HT1080 (cell line): ENCODE measurements at places on chromosomes 6 and 20. TPM values are rescaled to one million over a fixed set of nuclear protein-coding genes. Genes with fewer than 3 reads are reported as not detected.
A peak's percentile ranks its signal among the peaks of the same experiment; 100 is the strongest.

MKKS gene
- 8.6 and 14.8 TPM in 2 replicates for total RNA-seq

DNA sequence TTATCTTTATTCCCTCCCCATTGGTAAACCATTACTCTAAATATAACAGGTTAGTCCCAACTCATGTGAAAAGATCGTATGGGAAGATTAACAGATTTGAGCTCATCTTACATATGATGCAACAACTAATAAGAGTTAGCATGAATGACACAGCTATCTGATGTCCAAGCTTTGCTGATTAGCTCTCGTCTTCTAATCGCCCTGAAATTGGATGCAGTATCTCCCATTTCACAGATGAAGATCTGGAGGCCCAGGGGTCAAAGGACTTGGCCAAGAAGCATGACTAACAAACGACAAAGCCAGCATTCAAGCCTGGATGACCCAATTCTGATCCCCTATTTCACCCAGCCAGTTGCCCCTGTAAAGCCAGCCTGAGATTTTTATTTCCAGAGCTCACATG is 8.4 kb upstream of the BMP7 start:
- no peak for DNase-seq

- peak; percentile 97 for DNase-seq
These were observed 79.8 kb downstream of the KIF13A start for GRCh38 chr6:17907406-17908229.

NFKBIL1 gene
- total RNA-seq, result 21.2 and 21.9 TPM in 2 replicates

DNA sequence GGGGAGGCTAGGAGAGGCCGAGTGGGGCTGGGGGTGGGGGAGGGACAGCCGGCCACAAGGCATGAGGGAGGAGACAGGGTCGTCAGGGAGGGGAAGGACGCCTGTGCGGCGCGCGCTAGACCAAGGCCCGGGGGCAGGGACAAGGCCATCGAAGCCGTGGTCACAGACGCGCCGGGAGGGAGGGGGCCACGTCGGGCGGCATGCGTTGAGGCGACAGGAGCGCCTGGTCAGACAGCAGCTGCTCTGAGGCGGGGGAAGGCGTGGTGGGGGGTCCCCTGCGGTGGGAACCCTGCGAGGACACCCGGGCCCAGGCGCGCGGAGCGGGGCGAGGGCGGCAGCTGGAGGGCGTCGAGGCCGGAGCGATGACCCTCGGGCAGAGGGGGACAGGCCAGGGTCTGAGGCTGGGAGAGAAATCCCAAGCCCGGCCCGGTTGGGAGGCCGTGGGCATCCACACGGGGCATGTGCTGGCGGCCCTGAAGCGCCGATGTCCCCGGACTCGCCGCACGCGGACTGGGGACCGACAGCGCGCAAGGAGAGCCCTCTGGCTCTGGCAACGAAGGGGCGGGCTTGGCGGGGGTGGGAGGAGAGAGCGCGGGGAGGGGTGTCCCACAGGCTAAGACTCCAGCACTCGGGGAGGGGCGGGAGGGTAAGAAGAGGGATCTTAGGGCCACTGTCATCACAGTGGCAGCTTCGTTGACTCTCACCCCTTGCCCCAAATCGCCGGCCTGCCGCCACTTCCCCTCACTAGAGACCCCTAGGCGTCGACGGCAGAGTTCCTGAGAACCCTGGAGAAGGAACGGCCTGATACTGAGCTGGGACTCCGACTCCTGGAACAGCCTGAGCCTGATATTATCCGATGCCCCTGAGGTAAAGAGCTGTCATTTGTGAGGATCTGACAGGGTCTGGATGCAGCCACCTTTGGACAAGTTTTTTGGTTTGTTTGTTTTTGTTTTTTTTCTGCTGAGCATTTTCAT is 5.0 kb downstream of the TMEM239 start:
- DNase-seq, result no peak

ZNF391 gene
- total RNA-seq, result 0.06 and 0.13 TPM in 2 replicates

PRPF6 gene
- 60.8 and 66.3 TPM in 2 replicates for total RNA-seq

SPATA25 gene
- total RNA-seq, result 0.33 and 0.34 TPM in 2 replicates

BAG2 gene
- 13.2 and 14.1 TPM in 2 replicates for total RNA-seq

GRCh38 chr6:124495665-124496190 is 466.5 kb upstream of the RNF217 start:
- DNase-seq, result no peak
